ENCODE measurements at places on chromosomes 5 and 9.

GRCh38 chr5:67021031-67021430 is 175.6 kb downstream of the CD180 start:
- peak; percentile 64 for DNase-seq

DNA sequence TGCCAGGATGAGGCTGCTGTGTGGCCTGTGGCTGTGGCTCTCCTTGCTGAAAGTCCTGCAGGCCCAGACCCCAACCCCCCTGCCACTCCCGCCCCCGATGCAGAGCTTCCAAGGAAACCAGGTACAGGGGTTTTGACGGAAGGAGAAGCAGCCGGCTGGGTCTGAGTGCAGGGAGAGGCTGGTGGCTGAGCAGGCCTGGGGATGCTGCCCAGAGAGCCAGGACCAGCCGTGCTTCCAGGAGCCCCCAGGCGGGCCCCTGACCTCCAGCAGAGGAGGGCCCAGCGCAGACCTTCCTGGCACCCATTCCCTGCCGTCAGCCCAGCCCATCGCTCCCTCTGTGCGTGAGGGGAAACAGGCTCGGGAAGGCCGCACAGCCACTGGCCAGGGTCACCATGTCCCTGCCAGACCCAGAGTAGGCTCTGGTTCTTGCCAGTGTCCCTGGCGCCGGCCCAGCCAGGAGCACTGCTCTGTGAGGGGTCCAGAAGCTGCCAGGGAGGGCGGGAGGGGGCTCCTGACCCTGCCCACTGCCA is 313 bp downstream of the LCN12 start:
- no peak for DNase-seq

- DNase-seq, result no peak
Measured at GRCh38 chr5:114089259-114089658, 272.6 kb upstream of the KCNN2 start.

- no peak for DNase-seq
Measured at GRCh38 chr5:135271533-135272310, 127.3 kb downstream of the MACROH2A1 start.
